Lower lobe of right lung (tissue), 2 donors: ENCODE measurements at places on chromosomes 16 and 17. TPM values are rescaled to one million over a fixed set of nuclear protein-coding genes. Genes with fewer than 3 reads are reported as not detected.

GRCh38 chr17:44522883-44523671 is 19.9 kb upstream of the GPATCH8 start:
- DNase-seq = peak; percentile 81

- no peak for DNase-seq
These were observed 438 bp downstream of the RTN4RL1 start for GRCh38 chr17:2024572-2025219.

DNA sequence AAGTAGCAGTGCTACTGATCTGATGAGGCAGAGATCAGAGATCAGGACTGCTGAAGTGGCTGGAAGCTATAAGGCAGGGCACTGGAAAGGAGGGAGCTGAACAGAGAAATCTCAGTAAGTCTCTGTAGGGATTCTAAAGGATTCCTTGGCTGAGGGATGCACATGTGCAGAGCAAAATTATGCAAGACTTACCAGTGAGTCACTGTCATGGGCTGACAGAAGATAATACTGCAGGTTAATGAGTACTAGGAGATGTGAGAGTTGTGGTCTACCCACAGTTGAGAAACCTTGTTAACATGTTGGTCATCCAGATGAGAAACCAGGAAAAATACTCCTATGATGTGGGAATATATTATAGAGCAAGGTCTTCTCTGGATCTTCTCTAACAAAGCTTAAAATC is 378.1 kb downstream of the HAPSTR1 start:
- DNase-seq = no peak

- DNase-seq = no peak
These were observed 4.6 kb downstream of the COL1A1 start for GRCh38 chr17:50196826-50197225.

DNA sequence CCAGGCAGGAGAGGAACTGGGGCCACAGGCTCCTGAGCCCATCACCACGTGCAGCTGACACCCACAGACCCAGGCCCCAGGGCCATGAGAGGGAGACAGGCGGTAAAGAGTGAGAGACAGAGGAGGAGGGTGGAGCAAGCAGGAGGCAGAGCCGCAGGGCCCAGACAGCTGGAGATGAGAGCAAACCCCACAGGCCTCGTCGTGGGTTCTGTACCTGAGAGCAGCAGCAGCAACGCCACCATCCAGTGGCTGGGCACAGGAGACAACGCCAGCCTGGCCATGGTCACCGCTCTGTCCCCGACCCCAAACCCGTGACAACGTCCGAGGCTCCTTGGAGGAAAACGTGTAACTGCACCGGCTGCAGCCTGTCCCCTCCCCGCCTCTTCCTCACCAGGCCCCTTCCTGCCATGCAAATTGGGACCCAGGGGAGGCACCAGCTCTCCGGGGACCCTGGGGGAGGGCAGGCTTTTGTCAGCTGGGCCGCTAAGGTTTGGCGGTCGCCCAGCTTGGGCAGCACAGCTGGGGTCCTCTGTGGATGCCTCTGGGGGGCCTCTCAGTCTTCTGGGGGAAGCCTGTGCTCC is at the start of gene CD79B:
TSS of gene CD79B (minus strand) at position 351 of the 581 bp plus-strand sequence. CDS start at position 281, 70 bp downstream.
- no peak for DNase-seq

DNA sequence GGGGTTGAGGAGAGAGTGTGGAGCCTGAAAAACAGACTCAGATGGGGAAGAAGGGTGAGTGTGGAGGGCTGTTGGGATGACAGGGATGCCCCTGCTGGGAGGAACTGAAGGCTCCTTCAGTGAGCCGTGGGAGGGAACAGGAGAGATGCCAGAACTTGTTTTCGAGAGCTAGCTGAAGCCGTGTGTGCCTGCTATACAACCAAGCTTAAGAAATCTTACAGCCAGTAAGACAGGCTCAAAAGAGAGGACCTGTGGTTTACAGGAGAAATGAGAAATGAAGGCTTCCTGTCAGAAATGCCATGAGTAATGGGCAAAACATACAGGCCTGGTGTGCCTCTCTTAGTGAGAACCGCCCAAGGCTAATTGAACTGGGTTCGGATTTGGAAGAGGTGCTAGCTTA is 99.6 kb downstream of the SPACA3 start:
- no peak for DNase-seq

DNA sequence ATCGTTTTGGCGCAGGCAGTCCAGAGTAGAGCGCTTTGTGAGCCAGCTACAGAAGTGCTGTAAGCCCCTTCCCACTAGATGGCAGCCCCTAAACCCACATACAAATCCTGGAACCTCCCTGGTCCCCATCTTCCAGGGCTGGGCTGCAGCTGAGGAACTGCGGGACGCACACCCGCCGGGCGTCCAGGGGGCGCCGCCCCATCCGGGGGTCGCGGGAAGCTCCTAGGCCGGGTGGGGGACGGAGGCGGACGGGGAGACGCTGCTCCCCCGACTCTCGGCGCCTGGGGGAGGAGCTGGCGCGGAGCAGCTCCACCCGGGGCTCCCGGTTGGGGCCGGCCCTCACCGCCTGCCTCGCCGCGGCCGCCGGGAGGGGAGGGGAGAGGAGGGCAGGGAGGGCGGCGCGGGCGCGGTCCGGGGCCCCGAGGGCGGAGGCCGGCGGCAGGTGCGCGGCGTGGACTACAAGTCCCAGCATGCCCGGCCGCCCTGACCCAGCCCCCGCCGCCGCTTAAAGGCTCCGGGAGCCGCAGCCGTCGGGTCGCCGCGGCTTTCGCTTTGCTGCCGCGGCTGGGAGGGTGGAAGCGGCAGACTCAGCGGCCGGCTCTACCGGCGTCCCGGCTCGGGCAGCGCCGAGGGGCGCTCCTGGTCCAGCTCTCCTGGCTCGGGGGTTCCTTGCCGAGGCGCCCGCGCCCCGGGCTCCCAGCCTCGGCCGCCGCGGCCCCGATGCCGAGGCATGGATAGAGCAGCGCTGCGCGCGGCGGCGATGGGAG is at the start of gene KSR1:
TSS of gene KSR1 (plus strand) at position 535 of the 767 bp plus-strand sequence. CDS start at position 731, 196 bp downstream.
- peak; percentile 93 for DNase-seq

- DNase-seq = no peak
These were observed 75.8 kb downstream of the TEX14 start for GRCh38 chr17:58615768-58616659.

DNA sequence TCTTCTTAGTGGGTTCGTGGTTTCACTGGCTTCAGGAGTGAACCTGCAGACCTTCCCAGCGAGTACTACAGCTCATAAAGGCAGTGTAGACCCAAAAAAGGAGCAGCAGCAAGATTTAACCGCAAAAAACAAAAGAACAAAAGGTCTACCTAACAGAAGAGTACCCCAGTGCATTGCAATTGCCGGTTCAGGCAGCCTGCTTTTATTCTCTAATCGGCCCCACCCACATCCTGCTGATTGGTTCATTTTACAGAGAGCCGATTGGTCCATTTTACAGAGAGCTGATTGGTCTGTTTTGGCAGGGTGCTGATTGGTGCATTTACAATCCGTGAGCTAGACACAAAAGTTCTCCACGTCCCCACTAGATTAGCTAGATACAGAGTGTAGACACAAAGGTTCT is 2.0 kb upstream of the ARRB2 start:
- no peak for DNase-seq

DNA sequence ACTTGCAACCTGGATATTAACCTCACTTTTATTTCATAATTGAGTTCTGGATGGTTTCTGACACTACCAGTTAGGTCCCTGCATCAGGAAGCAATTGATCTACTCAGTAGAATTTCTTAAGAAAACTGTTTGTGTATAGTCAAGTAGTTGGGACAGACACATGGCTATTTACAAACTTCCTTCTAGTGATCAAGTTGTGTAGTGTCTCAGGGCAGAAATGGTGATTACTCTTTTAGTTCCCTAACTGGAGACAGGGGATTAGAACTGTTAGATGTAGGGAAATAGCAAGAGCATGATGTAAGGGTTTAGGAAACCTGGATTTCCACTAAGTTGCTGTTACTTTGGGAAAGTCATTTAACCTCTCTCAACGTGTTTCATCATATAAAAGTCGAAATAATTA is 30.4 kb downstream of the TMEM100 start:
- DNase-seq = no peak

GRCh38 chr16:57994778-57995177 is 5.7 kb downstream of the ZNF319 start:
- peak; percentile 87 for DNase-seq

GRCh38 chr16:49733313-49734009 is 122.5 kb downstream of the ZNF423 start:
- DNase-seq = no peak

DNA sequence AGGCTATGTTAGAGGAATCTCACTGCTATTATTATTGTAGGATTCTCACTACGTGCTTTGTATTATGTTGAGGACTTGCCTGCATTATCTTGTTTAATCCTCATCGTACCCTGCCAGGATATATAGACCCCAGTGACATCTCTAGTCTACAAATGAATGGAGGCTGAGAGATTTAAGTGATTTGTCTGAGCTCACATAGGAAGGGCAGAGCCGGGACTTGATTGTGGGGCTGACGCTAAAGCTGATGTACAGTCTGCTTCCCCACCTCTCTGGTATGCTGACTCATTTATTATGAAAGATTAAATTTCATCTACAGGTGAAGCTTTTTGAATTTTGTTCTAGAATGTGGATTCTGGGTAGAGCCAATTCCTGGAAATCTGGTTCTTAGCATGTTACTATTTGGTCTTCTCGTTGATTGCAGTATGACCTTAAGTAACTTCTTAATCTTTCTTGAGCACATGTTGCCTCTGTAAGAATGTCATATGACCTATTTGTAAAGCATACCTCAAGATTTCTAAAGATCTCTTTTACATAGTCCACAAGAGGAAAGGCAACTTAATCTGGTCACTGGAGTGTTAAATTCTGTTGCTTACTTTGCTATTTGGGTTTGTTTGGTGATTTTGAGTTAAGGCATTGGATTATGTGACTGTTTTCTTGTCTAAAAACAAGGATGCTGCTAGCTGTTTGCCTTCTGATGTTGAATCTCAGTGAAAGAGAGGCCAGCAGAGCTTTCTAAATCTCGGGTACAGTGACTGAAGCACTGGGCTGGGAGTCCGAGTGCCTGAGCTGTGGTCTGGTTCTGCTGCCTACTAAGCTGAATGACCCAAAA is 12.4 kb downstream of the METTL9 start:
- DNase-seq = no peak

DNA sequence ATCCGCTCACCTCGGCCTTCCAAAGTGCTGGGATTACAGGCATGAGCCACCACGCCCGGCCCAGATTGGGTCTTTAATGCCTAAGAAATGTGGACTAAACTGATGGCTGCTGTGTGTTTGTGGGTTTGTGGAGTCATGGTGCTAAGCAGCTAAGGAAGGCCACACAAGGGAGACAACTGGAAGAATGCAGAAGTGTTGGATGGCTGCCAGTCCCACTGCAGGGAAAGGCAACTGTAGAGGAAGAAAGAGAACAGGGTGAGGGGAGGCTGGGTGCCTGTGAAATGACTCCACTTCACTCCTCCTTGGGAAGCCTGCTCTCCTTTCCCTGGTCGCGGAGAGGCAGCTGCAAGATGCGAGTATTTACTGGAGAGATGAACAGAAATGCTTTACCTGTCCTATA is 23.5 kb upstream of the SIAH1 start:
- DNase-seq = peak; percentile 57

- DNase-seq = no peak
These were observed 1723.6 kb downstream of the TP53TG3F start for GRCh38 chr16:35182943-35183550.

- DNase-seq = no peak
These were observed 616.0 kb upstream of the CDH11 start for GRCh38 chr16:65737831-65738230.

DNA sequence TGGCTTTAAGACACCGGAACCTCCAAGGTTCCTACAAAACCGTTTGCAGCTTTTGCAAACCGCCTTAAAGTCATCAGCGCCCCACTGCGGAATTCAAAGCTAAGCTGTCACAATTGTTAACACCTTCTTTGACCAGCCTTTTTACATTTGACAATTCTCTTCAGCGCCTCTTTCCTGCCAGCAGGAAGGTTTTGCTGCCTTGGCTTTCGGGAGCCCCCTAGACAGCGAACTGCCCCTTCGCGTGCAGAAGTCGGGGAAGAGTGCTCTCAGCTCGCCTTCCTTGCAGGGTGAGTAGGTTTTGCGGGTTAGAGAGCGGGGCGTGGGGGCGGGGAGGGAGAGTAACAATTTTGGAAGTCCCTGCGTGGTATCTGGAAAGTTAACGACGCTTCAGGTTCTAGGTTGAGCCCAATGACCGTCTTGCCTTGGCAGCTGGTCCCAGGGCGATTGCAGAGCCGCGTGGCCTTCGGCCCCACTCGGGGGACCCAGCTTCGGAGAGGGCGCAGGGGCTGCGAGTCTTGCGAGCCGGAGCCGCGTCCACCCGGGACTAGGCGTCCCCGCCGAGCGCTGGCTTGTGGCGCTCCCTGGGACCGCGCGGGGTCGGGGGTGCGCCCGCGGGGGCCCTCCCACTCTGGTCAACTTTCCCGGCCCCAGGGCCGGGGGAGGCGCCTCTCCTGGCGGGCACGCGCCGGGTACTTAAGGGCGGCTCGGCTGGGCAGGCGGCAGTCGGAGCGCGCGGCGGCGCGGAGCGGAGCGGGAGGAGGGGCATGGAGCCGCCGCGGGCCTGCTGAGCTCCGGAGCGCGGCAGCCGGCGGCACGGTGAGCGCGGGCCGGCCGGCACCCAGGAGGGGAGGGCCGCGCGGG is at the start of gene HAS3:
TSS of gene HAS3 (plus strand) at position 153 of the 861 bp plus-strand sequence. CDS start 3,743 bp downstream, outside the sequence.
- DNase-seq = peak; percentile 81

- DNase-seq = no peak
These were observed 11.8 kb downstream of the CNGB1 start for GRCh38 chr16:57959121-57959520.

DNA sequence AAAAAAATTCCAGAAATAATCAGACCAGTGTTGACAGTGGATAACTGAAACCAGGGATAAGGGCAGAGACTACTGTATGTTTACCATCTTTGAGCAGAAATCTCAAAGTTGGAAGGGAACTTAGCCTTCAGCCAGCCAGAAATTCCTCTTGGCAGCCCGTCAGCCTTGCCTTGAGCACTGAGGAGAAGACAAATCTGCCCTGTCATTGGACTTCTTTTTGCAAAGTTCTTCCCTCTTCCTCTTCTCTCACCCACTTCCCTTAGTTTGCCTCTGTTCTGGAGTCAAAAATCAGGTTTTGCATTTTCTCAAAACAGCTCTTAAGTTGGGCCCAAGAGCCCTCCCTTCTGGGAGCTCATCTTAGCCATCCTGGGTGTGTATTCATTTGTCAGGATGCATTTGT is 6.2 kb downstream of the TUFM start:
- DNase-seq = no peak

DNA sequence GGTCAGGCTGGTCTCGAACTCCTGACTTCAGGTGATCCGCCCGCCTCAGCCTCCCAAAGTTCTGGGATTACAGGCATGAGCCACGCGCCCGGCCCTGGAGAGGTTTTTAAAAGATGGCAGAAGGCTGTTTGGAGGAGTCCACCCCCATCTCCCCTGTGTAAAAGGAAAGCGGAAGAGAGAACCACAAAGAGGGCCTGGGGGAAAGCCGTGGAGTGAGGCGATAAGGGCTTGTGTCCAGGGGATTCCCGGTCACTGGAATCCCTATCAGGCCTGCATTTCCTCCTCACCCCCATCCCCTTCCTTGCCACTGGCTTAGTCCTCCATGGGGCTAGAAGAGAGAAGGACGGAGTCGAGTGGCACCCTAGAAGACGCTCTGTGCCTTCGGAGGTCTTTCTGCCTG is at the start of gene GP1BA:
TSS of gene GP1BA (plus strand) at position 315 of the 400 bp plus-strand sequence. CDS start 328 bp downstream, outside the sequence.
- DNase-seq = no peak

GRCh38 chr17:7852919-7853690 is 1.8 kb upstream of the TMEM88 start:
- peak; percentile 51 for DNase-seq

GRCh38 chr16:88883117-88883895 is 16.8 kb upstream of the PABPN1L start:
- DNase-seq = no peak

GRCh38 chr16:3878610-3879009 is 1.9 kb downstream of the CREBBP start:
- DNase-seq = no peak

Gene KRTAP1-5
- total RNA-seq = not detected

Gene KRTAP4-8
- not detected for total RNA-seq

Gene TGFB1I1
- 32.5 TPM for total RNA-seq

Gene DBNDD1
- total RNA-seq = 4.2 TPM

Gene CCL22
- 2.0 TPM for total RNA-seq

Gene CTRB1
- not detected for total RNA-seq

Gene ABCC11
- total RNA-seq = not detected
